CD4-positive, alpha-beta memory T cell (primary cell): ENCODE measurements at places on chromosomes 11 and 22. TPM values are rescaled to one million over a fixed set of nuclear protein-coding genes. Genes with fewer than 3 reads are reported as not detected.

DNA sequence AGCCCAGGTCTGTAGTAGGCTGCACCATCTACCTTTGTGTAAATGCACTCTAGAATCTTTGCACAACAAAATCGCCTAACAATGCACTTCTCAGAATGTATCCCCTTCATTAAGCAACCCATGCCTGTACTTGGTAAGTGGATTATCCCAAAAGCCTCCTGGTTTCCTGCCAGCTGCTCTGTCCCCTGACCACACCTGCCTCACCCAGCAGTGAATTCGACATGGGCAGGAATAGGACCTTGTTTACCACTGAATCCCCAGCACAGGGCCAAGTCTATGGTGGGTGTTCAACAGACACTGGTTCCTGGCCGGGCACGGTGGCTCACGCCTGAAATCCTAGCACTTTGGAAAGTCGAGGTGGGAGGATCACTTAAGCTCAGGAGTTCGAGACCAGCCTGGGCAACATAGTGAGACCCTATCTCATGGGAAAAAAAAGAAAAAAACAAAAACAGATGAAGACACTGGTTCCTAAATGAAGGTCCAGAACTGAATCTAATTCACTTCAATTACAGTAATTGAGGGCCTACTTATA lies 5.1 kb upstream of the SYCE3 start:
- no peak for DNase-seq

- no peak for DNase-seq
Observed at GRCh38 chr11:72740060-72740424, 12.2 kb downstream of the ARAP1 start.

- DNase-seq = no peak
Observed at GRCh38 chr22:40326905-40327735, 19.2 kb upstream of the ADSL start.

DNA sequence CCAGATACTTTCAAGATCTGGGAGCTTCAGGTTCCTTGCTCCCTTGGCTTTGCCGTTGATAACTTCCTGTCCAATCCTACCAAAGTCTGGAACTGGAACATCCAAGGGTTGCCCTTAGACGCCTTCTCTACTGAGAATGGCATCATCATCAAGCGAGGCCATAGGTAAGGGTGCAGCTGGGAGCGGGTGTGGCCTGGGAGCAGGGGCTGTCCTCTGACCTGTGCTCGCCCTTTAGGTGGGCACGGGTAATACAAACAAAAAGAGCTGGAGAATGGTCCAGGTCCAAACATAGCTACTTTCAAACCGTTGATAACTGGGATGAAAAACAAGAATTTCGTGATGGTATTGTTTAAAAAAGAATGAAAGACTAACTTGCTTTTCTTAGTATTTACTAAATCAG lies 25.0 kb downstream of the CASP12 start:
- DNase-seq = no peak

- no peak for DNase-seq
Observed at GRCh38 chr22:26890870-26891269, 233.5 kb downstream of the MIAT start.

- no peak for DNase-seq
Observed at GRCh38 chr22:19841641-19842392, 12.9 kb downstream of the GNB1L start.

GRCh38 chr22:31753005-31753633 lies 700 bp upstream of the DEPDC5 start:
- no peak for DNase-seq

DNA sequence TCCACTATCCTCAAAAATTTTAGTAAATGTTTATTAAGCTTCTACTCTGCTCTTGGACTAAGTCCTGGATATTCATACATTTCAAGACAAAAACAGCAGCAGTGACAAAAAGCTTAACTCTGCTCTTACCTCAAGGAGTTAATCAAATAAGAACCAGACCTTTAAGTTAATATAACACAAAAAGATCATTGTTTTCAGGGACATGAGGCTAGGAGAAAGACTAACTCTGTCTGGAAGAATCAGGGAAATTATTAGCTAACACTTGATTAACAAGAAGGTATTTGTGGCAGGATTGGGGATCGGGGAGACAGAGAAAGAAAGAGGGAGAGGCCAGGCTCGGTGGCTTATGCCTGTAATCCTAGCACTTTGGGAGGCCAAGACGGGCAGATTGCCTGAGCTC lies 74.4 kb downstream of the PPP2R1B start:
- no peak for DNase-seq

DNA sequence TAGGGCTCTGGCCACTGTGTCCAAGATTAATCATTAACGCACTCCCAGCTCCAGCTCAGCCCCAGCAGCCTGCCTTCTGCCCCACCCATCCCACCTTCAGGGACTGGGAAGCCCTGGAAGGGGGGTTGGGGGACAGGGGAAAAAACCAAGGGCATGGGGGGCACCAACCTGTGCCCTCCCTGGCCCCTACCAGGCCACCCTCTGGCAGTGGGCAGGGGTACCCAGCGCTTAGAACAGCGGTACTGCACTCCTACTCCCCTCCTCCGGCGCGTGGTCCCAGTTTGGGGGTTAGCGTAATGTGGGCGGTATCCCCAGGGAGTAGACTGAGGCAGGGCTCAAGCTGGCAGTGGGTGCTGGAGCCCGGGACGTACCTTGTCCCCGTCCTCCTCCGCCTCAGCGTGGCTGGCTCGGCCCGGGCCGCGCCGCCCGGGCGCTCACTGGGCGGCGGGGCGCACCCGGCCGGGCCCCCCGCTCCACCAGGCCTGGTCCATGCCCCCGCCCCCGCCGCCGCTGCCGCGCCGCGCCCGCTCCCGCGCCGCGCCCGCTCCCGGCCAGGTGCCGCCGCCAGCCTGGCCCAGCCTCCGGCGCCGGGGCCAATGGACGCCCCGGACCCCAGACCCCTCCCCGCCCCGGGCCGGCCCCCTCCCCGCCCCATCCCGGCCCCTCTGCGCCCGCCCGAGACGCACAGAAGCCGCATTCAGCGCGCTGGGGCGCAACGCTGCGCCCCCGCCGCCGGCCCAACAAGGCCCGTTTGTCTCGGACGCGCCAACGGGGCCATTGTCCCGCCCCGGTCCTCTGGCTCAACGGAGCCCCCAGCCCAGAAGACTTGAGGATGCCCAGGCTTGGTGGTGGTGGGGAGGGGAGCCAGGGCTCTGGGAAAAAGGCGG lies at the start of gene GAL3ST1:
TSS of gene GAL3ST1 (minus strand) at position 571 of the 887 bp plus-strand sequence. CDS start 17,273 bp downstream, outside the sequence.
- DNase-seq = no peak

- DNase-seq = no peak
Observed at GRCh38 chr11:40877256-40877655, 582.2 kb downstream of the LRRC4C start.

GRCh38 chr11:59336931-59337330 lies 21.8 kb upstream of the OR5AN1 start:
- DNase-seq = no peak

OPCML gene
- not detected for total RNA-seq
